Activated CD4-positive, alpha-beta memory T cell treated with anti-CD3 and anti-CD28 coated beads for 36 hours (primary cell): ENCODE measurements at places on chromosomes 2 and 18.

DNA sequence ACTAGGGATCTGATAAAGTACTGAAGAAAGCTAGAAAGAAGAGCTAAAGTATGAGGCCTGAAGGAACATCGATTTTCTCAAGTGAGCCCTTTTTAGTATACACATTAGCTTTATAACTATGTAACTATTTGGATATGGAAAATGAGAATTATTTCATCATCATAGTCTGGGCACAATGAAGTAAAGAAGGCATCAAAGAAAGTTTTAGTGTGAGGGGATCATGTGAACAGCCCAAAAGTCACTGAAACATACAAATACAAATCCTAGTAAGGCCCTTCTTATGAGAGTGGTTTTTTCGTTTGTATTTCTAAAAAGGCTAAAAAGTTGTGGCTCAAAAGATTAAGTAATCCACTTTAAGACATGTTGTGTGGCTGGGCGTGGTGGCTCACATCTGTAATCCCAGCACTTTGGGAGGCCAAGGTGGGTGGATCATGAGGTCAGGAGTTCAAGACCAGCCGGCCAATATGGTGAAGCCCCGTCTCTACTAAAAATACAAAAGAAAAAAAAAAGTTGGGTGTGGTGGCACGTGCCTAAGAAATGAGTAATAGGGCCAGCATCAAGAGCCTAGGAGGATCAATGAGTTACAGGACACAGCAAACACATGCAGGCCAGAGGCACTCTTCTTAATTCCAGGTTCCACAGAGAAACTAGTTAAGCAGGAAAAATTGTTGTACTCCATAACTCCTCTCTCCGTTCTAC lies 61.9 kb downstream of the PUM2 start:
- DNase-seq: no peak

- no peak for DNase-seq
Measured at GRCh38 chr2:31675485-31675901, 94.8 kb upstream of the SRD5A2 start.

DNA sequence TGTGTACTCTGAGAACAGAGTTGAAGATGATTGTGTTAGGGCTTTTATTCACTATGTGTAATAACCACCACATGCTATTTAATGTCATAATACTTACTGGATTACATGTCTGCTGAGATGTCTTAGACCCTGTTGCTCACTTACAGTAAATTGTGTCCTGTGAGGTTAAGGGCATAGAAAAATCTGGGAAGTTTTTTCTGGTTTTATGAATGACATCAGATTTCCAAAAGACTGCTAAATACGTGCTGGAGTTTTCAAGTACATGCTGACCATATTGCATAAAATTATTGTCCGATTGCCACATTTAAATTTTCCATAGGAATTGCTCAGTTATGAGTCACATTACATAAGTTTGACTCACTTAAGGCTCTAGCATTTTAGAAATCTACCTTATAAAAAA lies 96.7 kb upstream of the COL5A2 start:
- no peak for DNase-seq

GRCh38 chr18:66646609-66647008 lies 42.7 kb upstream of the CDH19 start:
- no peak for DNase-seq

- no peak for DNase-seq
Measured at GRCh38 chr2:207255565-207256470, 90.1 kb upstream of the KLF7 start.

DNA sequence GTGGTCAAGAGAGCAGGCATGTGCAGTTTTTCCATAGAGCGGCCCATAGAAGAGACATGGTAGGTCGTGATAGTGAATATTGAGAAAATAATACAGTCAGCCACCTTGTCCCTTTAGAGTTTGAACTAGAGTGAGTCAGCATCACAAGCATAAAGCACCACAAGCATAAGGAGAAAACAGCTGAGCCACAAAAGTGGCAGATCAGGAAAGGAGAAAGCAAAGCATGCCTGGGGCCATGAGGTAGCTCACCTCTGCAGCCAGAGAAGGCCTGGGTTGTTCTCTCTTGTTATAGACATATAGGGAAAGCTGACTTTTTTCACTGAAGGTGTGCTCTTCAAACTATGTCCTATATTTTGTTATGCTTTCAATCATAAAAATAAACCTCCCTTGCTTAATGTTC lies 879.0 kb downstream of the DSC3 start:
- DNase-seq: no peak

- DNase-seq: no peak
Measured at GRCh38 chr2:57733956-57734355, 312.6 kb upstream of the VRK2 start.

DNA sequence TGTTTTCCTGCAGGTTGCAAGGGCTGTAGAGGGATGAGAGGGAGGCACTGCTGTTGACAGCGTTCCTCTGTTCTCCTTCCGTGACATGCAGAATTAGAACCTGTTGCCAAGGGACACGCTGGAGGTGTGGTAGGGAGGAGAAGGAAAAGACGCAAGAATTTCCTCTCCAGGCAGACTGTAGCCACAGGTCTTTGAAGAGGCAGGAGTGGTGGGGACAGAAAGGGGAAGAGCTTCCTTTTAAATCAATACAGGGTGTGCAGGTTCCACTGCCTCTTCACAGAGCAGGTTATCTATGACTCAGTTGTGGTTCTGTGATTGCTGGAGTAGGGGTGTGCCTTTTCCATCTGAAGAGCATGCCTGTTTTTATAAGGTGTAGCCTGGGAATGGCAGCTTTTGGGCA lies 133.0 kb downstream of the WDSUB1 start:
- no peak for DNase-seq

DNA sequence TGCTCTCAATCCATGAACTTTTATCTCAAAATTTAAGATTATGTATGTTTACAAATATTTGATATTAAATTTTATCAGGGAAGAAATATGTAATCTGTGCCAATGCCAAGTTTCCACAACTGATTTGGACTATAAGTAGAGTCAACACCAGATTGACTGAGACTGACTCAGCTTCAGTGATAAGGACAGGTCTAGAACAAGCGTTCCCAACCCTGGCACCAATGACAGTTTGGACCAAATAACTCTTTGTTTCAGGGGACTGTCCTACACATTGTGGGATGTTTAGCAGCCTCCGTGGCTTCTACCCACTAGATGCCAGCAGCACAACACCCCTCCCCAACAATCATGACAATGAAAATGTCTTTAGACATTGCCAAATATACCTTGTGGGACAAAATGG lies 165.3 kb downstream of the THADA start:
- no peak for DNase-seq

GRCh38 chr18:11664286-11664685 lies 24.8 kb upstream of the GNAL start:
- no peak for DNase-seq

GRCh38 chr2:200274116-200275075 lies 32.1 kb upstream of the SPATS2L start:
- no peak for DNase-seq

DNA sequence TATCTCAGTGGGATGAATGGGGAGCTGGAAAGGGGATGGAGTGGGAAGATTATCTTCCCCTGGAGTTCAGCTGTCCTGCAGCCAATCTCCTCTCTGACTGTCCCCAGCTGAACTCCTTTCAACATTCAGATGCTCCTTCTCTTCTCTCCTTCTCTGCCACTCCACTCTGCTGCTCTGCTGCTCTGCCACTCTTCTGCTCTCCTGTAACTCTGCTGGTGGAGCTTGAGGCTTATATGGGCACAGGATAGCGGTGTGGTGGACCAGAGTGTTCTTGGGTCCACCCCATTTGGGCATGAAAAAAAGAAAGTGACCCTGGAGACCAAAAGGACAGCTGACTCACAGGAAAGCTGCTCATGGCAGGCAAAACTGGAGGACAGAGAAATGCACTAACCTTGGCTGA lies 26.6 kb downstream of the FAHD2B start:
- DNase-seq: no peak

DNA sequence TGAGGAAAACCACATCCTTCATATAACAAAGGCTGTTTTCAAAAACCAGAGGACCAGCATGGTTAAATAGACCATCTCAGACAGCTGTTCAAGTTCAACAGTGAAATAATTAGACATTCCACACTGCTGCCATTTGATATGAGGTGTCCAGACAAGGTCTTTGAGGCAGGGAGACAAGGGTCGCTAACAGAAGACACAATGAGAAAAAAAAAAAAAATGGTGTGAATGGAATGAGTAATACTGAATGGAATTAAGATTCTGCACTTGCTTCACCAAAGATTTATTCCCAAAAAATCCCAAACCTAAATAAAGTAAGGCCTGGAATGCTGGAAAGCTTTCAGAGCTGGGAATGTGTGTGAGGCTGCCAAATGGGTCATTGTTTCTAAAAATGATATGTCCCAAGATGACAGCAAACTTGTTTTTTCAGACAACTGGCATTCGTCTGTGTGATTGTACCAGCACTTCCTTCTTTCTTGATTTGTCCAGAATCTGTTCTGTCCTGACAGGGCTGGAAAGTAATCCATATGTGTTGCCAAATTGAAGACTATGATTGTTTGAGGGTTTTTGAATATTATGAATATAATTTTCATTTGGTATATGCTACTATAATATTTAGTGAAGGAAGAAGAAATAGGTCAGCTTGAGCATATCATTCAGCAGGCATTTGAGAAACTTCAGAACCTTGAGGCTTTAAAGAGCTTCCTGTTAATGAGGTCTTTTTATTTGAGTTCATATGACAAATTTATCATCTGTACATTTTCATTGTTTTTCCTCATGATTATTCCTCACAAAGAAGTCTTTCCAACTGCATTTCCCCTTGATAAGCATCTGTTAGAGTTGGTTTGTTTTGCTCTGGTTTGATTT lies 85.2 kb upstream of the ITGA4 start:
- no peak for DNase-seq

- no peak for DNase-seq
Measured at GRCh38 chr18:56775701-56776100, 124.5 kb downstream of the WDR7 start.

GRCh38 chr2:159213296-159213695 lies 73.2 kb downstream of the WDSUB1 start:
- no peak for DNase-seq

GRCh38 chr2:228846161-228846560 lies 424.9 kb downstream of the PID1 start:
- no peak for DNase-seq

DNA sequence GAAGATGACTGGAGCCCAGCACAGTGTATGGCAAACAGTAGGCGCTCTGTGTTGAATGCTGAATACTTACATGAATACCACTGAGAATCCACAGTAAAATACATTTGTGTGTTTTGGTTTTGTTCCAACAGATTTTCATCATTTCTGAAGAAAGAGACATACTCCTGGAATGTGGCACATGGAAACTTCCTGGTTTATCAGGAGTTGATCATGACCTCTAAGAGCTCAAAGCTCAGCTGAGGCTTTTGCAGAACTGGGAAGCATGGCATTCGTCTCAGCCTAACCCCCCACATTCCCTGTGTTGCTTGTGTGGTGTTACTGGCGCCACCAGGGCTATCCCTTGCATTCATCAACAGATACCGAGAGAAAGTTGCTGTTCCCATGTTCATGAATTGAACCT lies 316.9 kb upstream of the REV1 start:
- DNase-seq: no peak

GRCh38 chr2:64716569-64716968 lies 62.9 kb upstream of the SERTAD2 start:
- DNase-seq: no peak

DNA sequence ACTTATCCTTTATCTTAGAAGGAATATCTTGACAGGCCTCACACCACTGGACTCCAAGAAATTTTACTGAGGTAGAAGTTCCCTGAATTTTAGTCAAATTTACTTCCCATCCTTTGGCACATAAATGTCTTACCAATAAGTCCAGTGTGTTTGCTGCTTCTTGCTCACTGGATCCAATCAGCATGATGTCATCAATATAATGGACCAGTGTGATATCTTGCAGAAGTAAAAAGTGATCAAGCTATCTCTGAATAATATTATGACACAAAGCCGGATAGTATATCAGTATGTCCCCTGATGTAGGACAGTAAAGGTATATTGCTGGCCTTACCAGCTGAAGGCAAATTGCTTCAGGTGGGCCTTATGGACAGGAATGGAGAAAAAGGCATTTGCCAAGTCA lies 6.9 kb upstream of the GYPC start:
- DNase-seq: no peak

DNA sequence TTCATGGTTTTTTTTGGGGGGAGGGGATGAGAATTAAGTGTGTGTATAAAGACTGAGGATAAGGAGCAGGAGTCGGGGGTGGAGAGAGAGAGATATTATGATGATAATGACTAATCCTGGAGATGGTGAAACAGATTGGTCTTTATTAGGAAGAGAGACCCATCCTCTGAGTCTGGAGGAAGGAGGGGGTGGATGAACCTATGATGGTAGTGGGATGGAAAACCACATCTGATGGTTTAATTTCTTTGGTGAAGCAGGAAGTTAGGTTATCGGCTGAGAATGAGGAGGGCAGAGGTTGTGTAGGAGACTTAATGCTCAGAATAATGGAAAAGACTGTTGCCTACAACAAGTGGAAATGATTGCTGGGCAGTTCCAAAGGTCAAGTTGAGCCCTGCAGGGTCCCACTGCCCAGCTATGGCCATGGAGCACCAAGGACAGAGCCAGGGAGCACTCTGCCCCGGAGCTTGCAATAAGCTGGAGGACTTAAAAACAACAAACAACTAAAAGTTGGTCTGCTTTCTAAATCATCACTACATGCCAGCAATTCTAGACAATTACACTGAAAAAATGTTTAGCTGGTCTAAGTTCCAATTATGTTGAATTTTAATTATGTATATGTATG lies 7.9 kb downstream of the SLC16A14 start:
- no peak for DNase-seq

- DNase-seq: no peak
Measured at GRCh38 chr2:34261701-34262100, 662.6 kb upstream of the FAM98A start.

GRCh38 chr2:134232461-134232860 lies 21.4 kb upstream of the MGAT5 start:
- no peak for DNase-seq

- no peak for DNase-seq
Measured at GRCh38 chr2:105868060-105868459, 123.3 kb downstream of the NCK2 start.

- no peak for DNase-seq
Measured at GRCh38 chr2:201496785-201497184, 45.2 kb downstream of the STRADB start.

GRCh38 chr2:118325321-118325955 lies 237.2 kb downstream of the INSIG2 start:
- DNase-seq: no peak

DNA sequence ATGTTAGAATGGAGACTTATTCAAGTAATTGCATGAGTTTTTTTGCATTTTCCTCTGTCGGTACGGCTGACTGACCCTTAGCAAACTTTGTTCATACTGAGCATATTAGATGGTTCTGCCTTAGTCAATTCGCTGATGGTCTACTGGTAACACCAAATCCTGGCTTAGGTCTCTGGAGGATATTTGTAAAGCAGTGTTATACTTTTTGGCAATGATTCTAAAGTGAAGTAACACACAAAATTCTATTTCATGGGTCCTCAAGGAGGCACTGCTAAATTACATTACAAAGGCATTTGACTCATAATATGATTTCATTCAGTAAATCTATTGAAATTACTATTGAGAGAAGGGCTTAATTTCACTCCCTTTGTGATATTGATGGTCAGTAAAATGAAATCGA lies 246.8 kb upstream of the RASGRP3 start:
- DNase-seq: no peak
